RWPE2 (cell line): ENCODE measurements at places on chromosomes 11 and 22.

DNA sequence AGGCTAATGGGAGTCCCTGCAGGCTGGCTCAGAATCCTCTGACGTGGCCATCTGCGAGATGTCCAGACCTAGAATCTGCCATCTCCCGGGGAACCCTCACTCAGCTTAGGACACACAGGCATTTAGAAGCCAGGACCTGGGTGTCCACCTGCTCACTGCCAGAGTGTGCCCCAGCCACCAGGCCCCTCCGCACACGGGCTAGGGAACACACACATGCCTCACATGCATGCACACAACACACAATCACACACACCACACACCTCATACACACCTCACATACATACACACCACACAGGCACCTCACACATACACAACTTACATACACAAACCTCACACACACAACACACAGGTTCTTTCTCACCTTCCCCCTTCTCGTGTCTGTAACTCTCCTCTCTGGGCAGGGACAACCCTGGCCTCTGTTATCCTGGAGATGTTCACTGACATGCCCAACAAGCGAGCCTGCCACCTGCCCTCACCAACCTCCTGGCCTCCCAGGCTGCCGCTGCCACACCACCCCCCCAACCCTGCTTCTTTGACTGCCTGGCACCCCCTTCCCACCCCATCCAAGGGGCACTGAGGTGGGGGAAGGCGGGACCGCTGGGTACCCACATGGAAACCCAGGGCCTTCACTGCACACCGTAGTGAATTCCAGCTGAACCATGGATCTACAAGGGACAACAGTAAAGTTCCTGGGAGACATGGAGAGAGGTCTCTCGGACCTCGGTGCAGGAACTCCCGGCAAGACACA lies 38.1 kb downstream of the GNB1L start:
- DNase-seq = no peak

DNA sequence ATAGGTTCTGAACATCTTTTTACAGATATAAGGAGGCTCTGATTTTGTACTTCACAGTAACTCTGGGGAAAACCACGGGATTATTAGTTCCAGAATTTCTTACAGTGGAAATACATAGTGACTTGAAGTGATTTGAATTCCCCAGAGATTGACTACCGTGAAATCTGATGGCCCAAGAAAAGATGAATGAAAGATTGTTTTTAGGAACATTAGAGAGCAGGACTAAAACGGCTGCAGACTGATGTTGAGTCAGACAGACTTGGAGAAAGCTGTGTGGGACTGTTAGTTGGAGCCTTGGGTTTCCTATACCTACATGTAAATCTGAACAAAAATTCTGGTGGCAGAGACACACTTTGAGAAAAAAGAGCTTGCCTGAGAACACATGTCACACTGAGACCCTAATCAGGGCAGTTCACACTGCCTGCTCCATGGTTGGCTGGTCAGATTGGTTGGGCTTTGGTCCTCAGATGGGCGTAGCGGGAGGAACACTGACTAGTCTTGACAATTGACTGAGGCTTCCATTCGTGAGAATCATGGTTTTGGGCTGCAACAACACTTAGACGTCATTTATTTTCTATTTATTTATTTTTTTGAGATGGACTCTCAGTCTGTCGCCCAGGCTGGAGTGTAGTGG lies 6.8 kb downstream of the PPP6R3 start:
- no peak for DNase-seq

GRCh38 chr11:40274017-40274416 lies 1185.4 kb downstream of the LRRC4C start:
- no peak for DNase-seq

DNA sequence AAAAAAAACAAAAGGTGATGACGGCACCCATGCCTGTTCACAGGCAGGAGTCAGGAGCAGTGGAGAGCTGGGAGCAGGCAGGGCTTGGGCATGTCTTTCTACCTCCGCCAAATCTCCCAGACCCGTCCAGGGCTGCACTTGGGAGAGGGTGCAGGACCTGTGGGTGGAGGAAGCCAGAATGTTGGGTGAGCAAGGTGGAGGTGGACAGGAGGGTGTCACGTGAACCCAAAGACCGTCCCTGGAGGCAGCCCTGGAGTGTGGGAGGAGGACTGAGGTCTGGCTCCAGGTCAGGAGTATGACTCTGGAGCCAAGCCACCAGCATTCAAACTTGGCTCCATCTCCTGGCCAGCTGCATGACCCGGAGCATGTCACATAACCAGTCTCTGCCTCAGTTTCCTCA lies 26.6 kb upstream of the RELT start:
- no peak for DNase-seq

DNA sequence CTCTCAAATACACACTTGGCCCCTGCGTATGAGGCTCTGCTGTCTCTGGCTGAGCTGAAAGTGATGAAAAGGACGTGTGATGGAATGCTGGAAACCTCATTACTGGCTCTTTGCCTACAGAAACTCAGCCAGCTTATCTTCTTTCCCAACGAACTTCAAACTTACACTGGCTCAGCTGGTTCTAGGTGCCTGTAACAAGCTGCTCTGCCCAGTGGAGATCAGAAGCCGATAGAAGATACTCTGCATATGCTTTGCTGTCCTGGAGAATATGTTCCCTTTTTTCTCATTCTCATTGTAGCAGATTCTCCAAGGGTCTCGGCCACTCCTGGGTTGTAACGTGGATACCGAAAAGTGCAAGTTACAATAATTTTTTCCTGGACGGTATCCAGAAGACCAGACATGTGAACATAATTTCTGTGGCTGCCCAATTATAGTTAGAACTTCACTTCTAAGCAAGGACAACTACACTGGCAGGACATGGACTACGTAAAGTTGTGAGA lies 405.3 kb upstream of the CCDC90B start:
- DNase-seq = no peak

DNA sequence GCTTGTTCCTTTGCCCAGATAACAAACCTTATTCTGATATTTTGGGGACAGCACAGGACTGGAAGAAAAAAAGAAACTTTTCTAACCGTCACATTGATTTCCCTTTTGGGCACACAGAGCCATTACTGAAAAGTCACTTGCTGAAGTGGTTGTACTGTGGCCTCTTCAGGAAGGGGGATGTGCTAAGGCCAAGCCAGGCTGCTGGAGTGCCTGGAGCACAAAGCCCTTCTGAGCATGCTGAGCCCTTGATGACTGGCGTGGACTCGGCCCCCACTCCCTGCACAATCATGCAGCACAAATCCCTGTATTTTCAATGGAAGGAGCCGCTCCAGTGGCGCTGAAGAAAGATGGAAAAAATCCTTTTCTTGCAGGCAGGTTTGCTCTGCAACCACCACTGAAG lies 164.2 kb downstream of the NTM start:
- no peak for DNase-seq

DNA sequence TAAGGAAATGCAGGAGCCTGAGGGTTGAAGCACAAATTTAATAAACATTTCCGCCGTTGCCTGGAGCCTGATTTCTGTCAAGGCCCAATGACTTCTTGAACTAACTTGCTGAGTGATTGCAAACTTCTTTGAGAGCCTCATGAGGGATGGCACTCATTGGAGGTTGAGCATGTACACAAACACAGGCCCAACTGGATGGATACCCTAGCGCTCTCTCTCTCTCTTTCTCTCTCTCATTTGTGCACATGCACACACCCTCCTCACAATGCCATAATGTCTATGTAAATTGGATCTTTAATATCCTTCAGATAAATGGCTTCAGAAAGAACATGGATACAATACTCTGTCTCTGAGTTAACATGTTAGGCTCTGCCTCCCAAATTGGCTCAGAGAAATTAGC lies 597.7 kb upstream of the CADM1 start:
- DNase-seq = no peak

- DNase-seq = no peak
Observed at GRCh38 chr11:76736773-76737495, 46.2 kb upstream of the TSKU start.

DNA sequence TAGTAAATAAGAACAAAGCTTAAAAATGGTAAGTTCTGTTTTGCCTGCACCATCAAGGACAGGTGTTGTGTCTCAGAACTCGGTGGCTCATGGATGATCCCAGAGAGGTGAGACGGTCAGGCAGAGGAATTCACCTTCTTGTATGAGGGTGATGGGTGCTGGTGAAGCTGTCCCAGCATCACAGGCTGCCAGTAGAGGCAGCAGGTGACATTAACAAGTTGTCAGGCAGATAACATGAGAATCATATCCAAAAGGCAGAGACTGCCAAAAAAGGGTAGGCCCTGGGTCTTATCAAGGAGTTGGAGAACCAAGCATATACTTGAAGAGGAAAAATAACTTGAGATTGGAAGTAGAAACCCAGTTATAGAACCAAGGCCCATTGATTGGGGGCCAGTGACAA lies 437.8 kb downstream of the DYNC2H1 start:
- no peak for DNase-seq

- no peak for DNase-seq
Observed at GRCh38 chr11:2703363-2704141, 3.8 kb upstream of the KCNQ1OT1 start.
